ENCODE measurements at places on chromosomes 12 and 14. TPM values are rescaled to one million over a fixed set of nuclear protein-coding genes. Genes with fewer than 3 reads are reported as not detected.

DNA sequence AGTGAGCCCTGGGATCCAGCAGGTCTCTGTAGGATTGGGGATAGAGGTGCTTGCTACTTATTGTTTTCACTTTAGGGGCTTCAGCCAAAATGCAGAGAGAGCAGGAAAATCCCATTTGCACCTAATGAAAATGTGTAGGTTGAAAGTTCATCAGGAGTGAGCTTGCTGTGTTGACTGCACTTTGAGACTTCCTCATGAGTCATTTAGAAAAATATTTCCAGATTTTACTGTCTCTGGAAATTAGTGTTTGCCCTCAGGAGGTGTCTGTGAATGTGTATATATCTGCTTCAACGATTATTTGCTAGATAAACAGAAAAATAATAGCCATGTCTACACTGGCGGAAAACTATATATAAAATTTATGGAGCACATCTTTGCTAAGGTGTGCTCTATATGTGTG, 159.3 kb downstream of the CAND1 start:
- H3K36me3 ChIP-seq, result no peaks in the 10 kb centered on the region
- no peaks in the 10 kb centered on the region for H3K4me1 ChIP-seq
- no peak overlapping the region for H3K27ac ChIP-seq

DNA sequence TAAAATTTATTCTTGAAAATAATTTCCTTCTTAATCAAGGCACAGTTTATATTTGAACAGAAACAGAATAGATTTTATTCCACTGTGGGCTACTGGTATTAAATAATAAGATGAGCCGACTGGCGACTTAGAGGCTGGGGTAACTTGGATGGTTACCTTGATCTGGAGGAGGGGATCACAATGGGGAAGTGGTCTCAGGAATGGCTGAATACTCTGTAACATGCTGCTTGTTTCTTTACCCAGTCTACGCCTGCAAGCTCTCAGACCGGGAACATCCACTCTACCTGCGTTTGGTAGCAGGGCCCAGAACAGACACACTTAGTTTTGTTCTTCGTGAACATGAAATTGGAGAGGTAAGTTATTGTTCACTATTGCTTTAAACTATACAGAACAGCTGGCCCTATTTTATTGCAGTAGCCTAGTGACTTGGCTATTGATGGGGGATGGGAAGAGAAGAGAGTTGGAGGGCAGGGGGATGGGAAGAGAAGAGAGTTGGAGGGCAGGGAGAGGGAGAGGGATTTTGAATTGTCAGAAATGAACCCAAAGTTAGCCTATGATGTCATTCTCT, 67.9 kb downstream of the GNS start:
- no peak for DNase-seq
- peaks cover 60% of the 10 kb centered on the region for H3K36me3 ChIP-seq
- peaks cover 35% of the 10 kb centered on the region for H3K4me1 ChIP-seq
- H3K27ac ChIP-seq, result no peak overlapping the region
- H3K27me3 ChIP-seq, result no peaks in the 10 kb centered on the region

GRCh38 chr12:96219700-96220206, 25.6 kb downstream of the ELK3 start:
- no peaks in the 10 kb centered on the region for H3K27me3 ChIP-seq
- no peak for DNase-seq
- H3K4me1 ChIP-seq, result peaks cover 18% of the 10 kb centered on the region
- H3K36me3 ChIP-seq, result peaks cover 56% of the 10 kb centered on the region
- H3K4me3 ChIP-seq, result no peak overlapping the region
- peak overlapping the region; percentile 14 for H3K27ac ChIP-seq

- H3K36me3 ChIP-seq, result no peaks in the 10 kb centered on the region
- peak; percentile 60 for DNase-seq
- peaks cover 28% of the 10 kb centered on the region for H3K27me3 ChIP-seq
- peak overlapping the region; percentile 34 for H3K27ac ChIP-seq
- H3K4me3 ChIP-seq, result peak overlapping the region; percentile 80
- peaks cover 21% of the 10 kb centered on the region for H3K4me1 ChIP-seq
These were observed 740 bp upstream of the PRPF40B start for GRCh38 chr12:49622501-49623141.

GRCh38 chr12:4089956-4090355, 183.6 kb upstream of the CCND2 start:
- no peak overlapping the region for H3K4me3 ChIP-seq
- H3K36me3 ChIP-seq, result no peaks in the 10 kb centered on the region
- peaks cover 11% of the 10 kb centered on the region for H3K27me3 ChIP-seq
- DNase-seq, result no peak

- H3K36me3 ChIP-seq, result no peaks in the 10 kb centered on the region
- H3K27me3 ChIP-seq, result peaks cover 59% of the 10 kb centered on the region
- no peaks in the 10 kb centered on the region for H3K4me1 ChIP-seq
- no peak for DNase-seq
- H3K4me3 ChIP-seq, result no peak overlapping the region
- H3K27ac ChIP-seq, result no peak overlapping the region
These were observed 5.3 kb downstream of the ANKS1B start for GRCh38 chr12:99979471-99979870.

GRCh38 chr12:116863275-116863767, 17.9 kb downstream of the HRK start:
- no peak overlapping the region for H3K4me3 ChIP-seq
- H3K27me3 ChIP-seq, result peaks cover 19% of the 10 kb centered on the region
- no peaks in the 10 kb centered on the region for H3K36me3 ChIP-seq
- H3K27ac ChIP-seq, result no peak overlapping the region

DNA sequence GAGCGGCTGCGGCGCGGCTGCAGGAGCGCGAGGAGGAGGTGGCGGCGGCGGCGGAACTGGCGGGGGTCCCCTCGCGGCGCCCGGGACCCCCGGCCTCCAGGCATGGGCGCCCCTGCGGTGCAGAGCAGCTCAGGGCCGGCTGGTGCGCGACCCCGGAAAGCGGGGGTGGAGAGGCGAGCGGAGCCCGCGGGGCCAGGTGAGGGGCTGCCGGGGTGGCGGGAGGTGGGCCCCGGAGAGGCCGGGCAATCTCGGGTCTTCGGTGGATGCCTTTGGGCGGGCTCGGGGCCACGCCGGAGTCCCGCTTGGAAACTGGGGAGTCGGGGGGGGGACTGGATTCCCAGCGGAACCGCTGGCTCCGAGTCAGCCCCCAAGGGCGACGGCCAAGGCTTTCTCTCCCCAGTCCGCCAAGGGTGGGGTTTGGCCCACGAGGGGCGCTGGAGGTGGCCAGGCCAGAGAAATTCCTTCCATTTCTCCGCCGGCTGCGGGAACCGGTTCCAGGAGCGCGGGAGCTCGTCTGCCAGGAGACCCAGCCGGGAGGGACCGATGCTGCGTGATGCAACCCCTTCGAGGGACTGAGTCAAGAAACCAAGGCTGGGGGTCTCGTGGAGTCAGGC, 13.9 kb upstream of the NR4A1 start:
- DNase-seq, result no peak
- H3K36me3 ChIP-seq, result peaks cover 13% of the 10 kb centered on the region
- H3K27me3 ChIP-seq, result peaks cover 6% of the 10 kb centered on the region
- H3K27ac ChIP-seq, result no peak overlapping the region
- H3K4me3 ChIP-seq, result peak overlapping the region; percentile 88

GRCh38 chr14:65703996-65704395, 291.5 kb downstream of the FUT8 start:
- DNase-seq, result no peak
- peaks cover 42% of the 10 kb centered on the region for H3K36me3 ChIP-seq
- H3K27ac ChIP-seq, result no peak overlapping the region
- H3K4me3 ChIP-seq, result no peak overlapping the region
- H3K4me1 ChIP-seq, result peaks cover 11% of the 10 kb centered on the region

GRCh38 chr12:93205361-93205760, 172.4 kb upstream of the NUDT4 start:
- no peak for DNase-seq
- H3K4me1 ChIP-seq, result no peaks in the 10 kb centered on the region
- H3K36me3 ChIP-seq, result no peaks in the 10 kb centered on the region
- H3K27me3 ChIP-seq, result peaks cover 3% of the 10 kb centered on the region
- no peak overlapping the region for H3K27ac ChIP-seq

MMP19 gene
- total RNA-seq, result not detected

PTCSC3 gene
- not detected for total RNA-seq

MIPOL1 gene
- not detected for total RNA-seq

CEBPE gene
- total RNA-seq, result not detected

PAPLN gene
- total RNA-seq, result 0.75 TPM

NPAS3 gene
- total RNA-seq, result not detected

ZNF740 gene
- 45.5 TPM for total RNA-seq

ACAD10 gene
- 32.6 TPM for total RNA-seq

B3GNT4 gene
- total RNA-seq, result 1.0 TPM

Data from activated T-helper 2 cell treated with anti-CD3 and anti-CD28 coated beads, Interferon-gamma antibody, Interleukin-2, Interleukin-4, amounts not matched to agents 10 μg/mL and 5 μg/mL and 100 μg/mL, durations not matched to agents 14 hours and 24 hours and 36 hours (primary cell).